HS-27A (cell line): ENCODE measurements at places on chromosomes 1 and 21.

DNA sequence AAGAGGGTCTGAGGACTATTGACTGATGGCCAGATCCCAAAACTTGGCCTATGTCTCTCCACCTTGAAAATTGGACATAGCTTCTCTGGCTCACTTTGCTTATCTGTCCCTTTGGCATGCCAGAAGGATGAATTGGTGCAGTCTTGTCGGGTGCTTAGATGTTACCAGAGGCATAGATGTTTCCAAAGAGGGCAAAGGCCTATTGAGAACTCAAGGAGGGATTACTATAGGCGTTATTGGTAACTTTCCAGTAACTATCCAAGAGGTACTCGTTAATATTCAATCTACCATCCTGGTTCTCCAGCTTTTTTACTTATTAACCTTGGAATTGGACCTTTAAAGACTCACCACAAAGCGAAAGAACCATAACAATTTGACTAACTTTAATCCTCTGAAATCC lies 368.3 kb upstream of the ESRRG start:
- no peak for DNase-seq

DNA sequence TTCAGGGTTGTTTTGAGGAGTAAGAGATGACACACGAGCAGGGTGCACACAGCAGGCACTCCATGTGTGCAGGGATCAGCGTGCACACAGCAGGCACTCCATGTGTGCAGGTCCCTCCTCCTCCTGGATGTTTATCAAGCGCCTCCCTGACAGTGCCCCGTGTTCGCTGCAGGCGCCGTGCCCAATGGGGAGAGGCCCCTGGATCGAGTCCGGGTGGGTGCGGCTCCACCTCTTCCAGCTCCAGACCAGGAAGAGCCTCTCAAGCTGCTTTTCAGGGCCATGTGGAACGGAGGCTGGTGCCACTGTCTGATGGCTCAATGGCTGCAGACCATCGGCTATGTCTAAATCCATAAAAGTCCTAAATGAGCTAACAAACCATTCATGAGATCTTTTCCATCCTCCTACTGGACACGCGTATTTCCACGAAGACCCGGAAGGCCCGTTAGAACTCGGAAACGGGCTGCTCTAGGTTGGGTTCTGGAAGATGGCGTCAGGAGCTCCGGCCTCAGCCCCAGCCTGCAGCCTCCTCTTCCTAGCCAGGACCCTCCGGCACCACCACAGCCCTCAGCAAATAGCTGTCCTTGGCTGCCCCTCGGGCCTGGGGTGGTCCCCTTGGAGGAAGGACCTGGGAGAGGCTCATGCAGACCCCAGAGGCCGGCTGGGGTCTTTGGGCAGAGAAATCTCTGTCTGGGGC lies 36.0 kb downstream of the RRP1 start:
- no peak for DNase-seq

- no peak for DNase-seq
Measured at GRCh38 chr1:215612391-215612790, 45.3 kb downstream of the KCTD3 start.

- DNase-seq, result no peak
Measured at GRCh38 chr1:9181990-9182783, 52.4 kb upstream of the H6PD start.

DNA sequence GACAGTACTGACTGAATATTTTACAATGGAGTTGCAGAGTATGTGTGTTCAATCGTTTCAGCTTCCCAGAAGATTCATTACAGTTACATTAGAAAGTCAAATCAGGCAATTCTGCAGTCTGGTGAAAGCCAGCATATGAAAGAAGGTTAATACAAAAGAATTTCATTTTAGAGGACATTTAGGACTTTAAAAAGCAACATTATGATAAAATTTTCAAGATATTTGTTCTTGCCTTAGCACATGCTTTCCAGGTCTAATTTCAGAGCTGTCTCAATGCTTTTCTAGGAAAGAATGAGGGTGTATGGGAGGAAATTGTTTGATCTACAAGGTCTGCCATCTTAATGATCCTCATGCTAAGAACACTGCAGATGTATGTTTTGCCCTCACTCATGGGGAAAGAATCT lies 63.2 kb downstream of the RERE start:
- DNase-seq, result no peak

- no peak for DNase-seq
Measured at GRCh38 chr1:116311756-116312680, 61.0 kb upstream of the ATP1A1 start.

GRCh38 chr21:41373253-41373652 lies 11.4 kb downstream of the MX2 start:
- DNase-seq, result no peak

GRCh38 chr1:83573776-83574175 lies 425.2 kb downstream of the TTLL7 start:
- DNase-seq, result no peak

GRCh38 chr1:212414328-212415106 lies at the start of gene PACC1:
Gene PACC1, minus strand, starts transcription at chr1:212414886. Its CDS starts 129 bp downstream, at chr1:212414757.
- peak; percentile 45 for DNase-seq

DNA sequence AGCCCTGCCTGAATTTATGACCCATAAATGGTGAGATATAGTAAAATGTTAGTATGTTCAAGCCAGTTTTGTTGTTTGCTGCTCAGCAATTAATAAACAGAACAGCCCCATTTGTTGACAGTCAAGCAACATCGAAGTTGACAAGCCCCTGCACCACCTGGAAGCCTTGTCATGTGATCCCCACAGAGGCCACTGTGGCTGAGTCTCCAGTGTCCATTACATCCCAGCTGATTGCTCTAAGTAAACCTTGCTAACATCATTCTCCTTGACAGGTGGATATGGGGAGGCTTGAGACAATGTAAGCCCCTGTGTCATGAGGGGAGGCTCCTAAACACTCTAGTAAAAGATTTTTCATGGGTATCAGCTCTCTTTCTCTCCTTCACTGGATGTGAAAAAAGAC lies 17.5 kb upstream of the TACSTD2 start:
- no peak for DNase-seq

GRCh38 chr1:193368302-193368701 lies 181.9 kb upstream of the B3GALT2 start:
- DNase-seq, result no peak

- no peak for DNase-seq
Measured at GRCh38 chr1:156627313-156627880, 8.2 kb downstream of the HAPLN2 start.

DNA sequence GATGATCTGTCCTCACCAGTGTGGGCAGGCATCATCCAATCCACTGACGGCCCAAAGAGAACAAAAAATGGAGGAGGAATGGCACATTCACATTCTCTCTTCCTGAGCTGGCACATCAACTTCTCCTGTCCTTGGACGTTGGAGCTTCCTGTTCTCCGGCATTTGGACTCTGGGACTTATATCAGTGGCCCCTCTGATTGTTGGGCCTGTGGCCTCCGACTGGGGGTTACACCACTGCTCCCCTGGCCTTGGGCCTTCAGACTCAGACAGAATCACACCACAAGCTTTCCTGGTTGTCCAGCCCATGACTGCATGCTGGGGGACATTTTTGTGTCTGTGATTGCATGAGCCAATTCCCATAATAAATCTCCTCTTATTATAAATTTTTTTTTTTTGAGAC lies 20.1 kb downstream of the IFNLR1 start:
- DNase-seq, result no peak

- DNase-seq, result no peak
Measured at GRCh38 chr1:147111381-147112130, 60.7 kb downstream of the PRKAB2 start.

- DNase-seq, result no peak
Measured at GRCh38 chr1:41851589-41851988, 67.1 kb downstream of the HIVEP3 start.

DNA sequence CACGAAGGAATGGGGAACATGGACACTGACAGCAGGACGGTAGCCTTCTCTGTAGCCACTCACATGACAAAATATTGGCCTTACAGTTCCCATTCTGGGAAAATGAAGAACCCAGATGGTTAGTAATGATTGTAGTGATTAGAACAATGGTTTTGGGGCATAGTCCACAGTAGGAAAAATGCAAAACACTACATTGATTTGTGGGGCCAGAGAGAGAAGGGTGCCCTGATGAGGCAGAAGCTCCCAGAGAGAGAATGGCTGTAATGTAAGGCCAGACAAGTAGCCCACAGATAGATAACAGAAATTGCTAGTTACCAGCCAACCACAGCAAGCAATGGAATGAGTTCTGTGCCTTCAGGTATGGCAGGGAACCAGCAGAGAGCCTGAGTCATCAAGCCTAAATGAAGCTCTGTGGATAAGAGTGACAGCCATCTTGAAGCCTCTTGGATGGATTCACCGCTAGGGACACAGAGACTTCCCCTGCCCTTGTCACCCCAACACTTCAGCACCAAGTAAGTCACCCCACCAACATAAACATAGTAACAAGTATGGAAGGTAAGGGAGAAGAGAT lies 206.1 kb downstream of the BACH1 start:
- DNase-seq, result peak; percentile 49
